ENCODE measurements at places on chromosomes 2 and 18. TPM values are rescaled to one million over a fixed set of nuclear protein-coding genes. Genes with fewer than 3 reads are reported as not detected.

Gene TCF23
- total RNA-seq: not detected

Gene RAB1A
- total RNA-seq: 61.9 TPM

Gene NEU2
- total RNA-seq: not detected

Gene GPBAR1
- total RNA-seq: 0.71 TPM

Gene SLC40A1
- 4.6 TPM for total RNA-seq

- no peak for DNase-seq
Measured at GRCh38 chr2:20797096-20797495, 25.8 kb downstream of the LDAH start.

- no peak for DNase-seq
Measured at GRCh38 chr2:3756306-3756705, 52.9 kb downstream of the DCDC2C start.

- no peak for DNase-seq
Measured at GRCh38 chr2:101500180-101500579, 25.3 kb upstream of the RFX8 start.

- DNase-seq: no peak
Measured at GRCh38 chr18:54250846-54251261, 18.5 kb upstream of the POLI start.

- DNase-seq: no peak
Measured at GRCh38 chr18:77784759-77785379, 535.2 kb downstream of the GALR1 start.
